ENCODE measurements at places on chromosomes 11 and 22.

DNA sequence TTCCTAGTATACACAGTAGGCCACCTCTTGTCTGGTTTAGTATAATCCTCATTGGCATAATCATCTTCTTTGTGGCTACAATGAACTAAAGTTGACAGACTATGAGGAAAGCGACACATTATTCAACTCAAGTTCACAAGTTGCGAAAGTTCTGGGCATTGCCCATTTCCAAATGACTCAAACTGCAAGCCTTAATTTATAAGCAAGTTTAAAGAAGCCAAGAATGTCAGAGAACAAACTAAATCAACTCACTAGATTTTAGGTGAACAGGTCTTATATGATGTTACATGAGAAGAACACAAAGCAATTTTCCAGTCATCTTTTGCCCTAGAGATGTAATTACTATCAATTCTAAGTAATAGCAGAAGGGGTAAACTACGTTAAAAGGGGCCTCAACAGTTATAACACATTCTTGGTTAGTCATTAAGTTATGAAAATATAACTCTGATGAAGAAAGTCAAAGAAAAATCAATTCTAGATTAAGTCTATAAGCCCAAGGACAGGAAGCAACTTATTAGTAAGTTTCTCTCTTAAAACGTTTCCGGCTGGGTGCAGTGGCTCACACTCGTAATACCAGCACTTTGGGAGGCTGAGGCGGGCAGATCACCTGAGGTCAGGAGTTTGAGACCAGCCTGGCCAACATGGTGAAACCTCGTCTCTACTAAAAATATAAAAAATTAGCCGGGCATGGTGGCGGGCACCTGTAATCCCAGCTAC, 21.5 kb downstream of the PICALM start:
- DNase-seq, result no peak

GRCh38 chr11:116688202-116688540, 84.6 kb downstream of the BUD13 start:
- no peak for DNase-seq

DNA sequence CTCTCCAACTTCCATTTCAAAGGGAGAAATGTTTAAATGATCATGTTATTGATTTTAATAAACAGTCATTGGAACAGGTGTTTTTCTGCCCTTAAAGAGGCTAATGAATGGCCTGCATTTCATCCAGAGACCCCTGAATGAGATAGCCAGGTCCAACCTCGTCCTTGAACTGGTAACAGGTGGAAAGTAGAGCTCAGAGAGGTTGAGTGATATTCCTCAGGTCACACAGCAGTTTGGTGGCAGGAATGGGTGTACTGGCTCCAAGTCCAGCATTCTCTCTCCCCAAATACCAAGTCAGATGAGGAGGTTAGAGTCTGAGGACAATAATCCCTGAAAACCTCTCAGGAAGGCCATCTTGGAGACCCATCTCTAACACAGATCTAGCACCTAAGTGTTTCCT, 81.7 kb upstream of the ANO1 start:
- no peak for DNase-seq

DNA sequence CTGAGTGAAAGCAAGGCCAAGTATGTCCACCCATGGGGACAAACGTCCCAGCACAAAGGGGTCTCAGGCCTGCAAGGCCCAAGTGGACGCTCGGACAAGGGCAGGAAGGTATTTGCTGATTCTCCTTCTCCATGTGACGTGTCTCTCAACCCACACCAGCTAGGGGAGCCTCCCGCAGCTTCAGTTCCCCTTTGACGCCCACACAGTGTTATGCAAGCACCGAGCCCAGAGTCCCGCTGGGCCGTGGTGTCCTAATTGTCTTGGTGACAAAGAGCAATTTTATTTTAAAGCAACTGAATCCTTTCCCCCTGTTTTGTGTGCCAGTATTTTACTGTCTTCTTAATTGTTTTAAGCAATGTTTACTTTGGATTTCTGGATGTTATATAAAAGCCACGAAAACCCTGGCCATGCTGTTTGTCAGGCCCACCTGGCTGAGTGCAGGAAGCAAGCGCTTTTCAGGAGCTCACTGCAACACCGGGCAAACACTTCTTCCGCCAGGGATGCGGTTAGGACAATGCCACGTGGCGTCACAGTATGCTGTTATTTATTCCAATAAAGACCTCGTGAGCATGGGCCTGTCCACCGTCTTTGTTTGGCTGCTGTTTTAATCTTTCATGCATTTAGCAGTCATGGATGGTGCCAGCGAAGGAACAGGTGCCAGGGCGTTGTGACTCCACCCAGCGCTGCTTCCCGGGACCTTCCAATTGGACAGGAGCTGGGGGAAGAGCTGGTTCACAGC, 8.2 kb upstream of the PARVG start:
- peak; percentile 83 for DNase-seq

DNA sequence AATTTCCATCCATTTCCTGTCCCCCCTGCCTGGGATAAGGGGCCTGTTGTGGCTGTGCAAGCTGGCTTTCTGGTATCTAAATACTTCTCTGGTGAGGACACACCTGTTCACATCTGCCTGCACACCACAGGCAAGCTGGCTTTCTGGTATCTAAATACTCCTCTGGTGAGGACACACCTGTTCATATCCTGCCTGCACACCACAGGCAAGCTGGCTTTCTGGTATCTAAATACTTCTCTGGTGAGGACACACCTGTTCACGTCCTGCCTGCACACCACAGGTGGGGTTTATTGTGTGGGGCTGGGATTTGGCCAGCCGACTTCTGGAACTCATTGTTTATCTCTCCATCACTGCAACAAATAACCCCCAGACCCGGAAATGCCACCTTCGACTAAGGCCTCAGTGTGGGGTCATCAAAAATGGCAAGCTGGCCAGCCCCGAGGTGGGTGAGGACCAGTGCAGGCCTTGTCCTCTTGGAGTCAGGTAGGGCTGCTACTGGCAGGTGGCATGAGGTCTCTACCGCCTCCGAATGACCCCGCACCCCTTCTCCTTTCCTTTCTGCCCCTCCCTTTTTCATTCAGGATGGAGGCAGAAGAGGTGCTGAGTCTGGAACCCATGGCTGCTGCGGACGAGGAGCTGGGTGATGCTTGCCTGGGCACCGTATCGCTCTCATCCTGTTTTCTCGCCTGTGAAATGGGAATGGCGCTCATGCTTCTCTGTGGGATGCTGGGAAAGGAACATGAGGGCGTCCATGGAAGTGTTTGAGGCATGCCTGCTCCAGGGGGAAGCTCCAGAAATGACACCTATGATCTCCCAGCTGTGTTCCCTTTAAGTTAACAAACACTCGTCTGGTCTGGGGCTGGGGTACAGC, 43.5 kb upstream of the MYEOV start:
- no peak for DNase-seq

DNA sequence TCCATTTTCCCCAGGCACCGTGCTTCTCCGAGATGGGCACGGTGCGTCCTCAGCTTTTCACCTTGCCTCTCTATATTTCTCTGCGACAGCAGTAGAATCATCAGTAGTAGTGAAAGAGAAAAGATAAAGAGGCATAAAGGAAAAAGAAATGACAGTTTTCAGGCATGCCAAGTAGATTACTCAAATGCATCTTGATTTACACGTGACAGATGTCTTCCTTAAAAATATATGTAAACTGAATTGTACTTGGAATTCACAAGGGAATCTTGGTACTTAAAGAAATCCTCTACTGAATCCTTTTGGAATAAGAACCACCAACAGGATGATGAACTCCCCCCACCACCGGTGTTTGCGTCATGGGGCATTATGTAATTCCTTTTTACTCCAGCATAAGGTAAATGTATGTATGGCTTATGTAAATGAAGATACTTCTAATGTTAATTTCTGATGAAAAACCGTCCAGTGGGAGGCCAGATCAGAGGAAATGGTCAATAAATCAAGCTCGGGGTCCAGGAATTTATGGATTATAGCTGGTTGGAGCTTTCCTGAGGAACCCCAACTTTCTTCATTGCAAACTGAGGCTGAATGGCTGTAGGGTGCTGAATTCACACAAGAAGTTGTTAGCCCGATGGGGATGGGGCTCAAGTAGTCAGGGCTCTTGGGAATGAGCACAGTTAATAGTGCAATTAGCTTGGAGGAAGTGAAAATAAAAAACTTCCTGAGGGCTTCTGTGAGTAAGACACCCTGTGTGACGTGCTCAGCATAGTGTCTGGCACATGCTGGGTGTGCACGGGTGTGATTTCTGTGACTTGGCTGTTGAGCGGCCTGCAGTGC, 630.4 kb downstream of the OPCML start:
- no peak for DNase-seq

DNA sequence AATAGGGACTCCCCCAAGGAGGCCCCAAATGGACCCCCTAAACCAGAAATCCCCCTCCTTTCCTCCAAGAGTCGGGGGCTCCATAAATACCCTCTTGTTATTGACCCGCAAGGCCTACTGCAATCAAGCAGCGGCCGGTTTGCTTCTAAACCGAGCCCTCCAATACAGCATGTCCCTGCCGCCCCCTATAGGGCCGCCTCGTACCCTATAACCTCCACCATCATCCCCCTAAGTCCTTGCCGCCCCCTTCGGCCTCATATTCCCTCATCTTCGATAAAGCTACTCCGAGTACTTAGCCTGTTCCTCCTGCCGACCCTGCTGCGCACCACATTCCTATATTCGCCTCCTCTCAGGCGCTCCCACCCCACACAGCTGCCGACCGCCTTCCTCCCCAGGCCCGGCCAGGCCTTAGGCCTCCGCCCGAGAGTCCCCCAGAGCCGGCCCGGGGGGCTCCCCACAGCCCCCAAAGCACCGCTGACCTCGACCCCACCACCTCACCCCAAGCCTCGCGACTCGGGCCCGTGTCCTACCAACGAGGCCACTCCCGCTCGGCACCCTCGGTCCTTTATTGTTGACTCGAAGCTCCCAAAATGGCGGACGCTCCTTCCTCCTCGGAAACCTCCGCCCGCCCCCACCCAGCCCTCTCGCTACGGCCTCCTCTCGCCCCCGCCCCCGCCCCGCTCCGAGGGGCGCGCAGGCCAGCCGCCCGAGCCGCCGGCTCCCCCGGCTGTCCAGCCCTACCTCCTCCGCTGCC, 430 bp downstream of the DDX6 start:
- peak; percentile 55 for DNase-seq

DNA sequence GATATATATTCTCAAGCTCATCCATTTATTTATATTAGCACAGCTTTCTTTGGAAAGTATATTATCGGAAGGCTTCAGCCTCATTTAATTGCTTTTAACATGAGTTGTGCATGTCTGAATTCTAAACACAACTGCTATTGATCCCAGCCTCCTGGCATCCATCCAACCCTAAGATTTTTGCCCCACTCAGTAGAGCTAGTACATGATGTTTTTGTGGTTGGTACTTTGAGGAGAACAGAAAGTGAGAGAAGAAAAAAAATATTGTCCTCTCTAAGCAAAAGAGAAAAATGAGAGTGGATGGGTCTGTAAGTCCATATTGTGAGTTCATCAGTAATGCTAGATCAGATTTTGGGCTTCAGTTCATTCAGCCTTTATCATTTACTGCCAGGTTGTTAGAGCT, 198.7 kb downstream of the DDX10 start:
- no peak for DNase-seq

- DNase-seq, result no peak
Observed at GRCh38 chr11:87203907-87204602, 166.3 kb downstream of the TMEM135 start.

DNA sequence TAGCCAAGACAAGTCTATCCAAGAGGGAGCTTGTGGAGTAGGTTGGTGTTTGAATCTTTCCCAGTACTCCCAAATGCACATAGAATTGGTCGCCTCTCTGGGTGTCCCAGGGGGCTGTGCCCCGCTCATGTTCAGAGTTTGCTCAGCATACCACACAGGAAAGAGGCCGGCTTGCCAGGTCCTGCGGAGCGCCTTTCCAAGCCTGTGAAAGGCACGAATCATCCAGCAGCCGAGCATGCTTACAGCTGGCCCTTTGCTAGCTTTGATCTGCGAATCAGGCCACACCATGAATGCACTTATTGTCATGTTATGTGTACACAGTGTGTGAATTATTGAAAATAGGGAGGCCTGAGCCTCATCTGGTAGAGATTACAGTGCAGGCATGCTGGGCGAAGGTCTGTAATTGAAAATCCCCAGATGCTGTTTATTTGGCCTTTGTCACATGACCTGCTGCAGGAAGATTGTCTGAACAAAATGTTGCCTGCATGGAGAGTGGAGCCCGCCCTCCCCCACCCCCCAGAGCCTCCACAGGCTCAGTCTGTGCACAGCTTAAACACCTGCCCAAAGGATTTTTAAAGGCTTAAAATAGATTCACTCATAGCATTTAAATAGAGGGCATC, 163.3 kb upstream of the RASSF10 start:
- DNase-seq, result no peak

DNA sequence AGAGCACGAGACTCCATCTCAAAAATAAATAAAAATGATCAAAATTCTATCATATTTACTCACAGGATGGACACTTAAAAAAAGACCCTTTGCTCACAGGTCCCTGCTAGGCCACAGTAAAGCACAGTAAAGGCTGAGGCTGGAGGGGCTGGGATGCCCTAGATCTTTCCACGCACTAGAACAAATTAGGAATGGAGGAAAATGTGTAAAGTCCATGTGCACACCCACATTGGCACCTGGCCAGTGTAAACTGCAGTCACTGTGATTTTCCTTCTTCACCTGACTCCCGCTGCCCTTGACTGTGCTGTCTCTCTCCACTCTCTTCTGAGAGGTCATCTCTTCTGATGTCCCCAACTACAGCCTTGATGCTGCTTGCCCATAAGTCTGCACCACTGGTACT, 195.5 kb downstream of the EFCAB6 start:
- no peak for DNase-seq

DNA sequence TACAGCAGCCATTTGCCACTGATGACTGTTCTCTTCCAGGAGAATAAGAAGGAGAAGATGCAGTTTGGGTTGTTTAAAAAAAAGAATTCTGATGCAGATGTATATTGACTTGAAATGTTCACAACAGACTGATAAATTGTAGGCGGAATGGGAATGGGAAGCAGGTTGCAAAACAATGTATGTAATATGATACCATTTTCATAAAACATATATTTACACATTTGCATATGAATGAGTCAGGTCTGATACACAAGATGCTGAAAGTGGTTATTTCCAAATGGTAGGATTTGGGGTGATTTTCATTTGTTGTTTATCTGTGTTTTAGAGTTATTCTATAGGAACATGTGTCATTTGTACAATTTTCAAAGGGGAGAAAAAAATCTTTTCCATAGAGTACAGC, 9.0 kb upstream of the RCN1 start:
- DNase-seq, result no peak

- no peak for DNase-seq
Observed at GRCh38 chr11:27254744-27255446, 108.1 kb downstream of the CCDC34 start.

GRCh38 chr11:119910051-119910450, 181.1 kb upstream of the NECTIN1 start:
- no peak for DNase-seq

DNA sequence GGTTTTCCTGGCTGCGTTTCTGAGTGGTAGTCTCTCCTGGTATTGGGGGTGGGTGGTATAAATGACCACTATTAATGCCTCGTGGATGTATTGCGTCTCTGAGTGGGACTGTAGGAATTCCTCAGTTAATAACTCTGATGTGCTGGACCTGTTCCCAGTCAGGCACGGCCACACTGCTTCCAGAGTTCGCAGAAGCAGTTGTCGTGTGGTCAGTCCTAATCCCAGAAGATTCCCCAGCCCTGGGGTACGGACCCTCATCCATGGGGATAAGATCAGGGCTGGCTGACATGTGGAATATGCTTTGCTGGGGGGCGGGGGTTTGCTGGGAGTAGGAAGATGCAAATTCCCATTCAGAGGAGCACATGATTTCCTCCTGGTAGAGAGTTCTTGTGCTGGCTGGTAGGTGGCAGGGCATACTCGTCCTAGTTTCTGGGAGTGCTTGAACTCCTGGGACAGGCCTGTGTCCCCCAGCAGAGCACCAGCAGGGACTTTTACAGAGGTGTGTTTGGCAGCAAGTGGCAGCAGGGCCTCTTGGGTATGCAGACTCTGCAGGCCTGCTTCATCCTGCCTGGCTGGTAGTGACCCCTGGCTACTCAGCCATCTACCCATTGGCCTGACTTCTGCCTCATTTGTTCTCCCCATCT, 157.4 kb downstream of the NAV2 start:
- no peak for DNase-seq

Data from GM10248 (cell line).